ENCODE measurements at places on chromosomes 3 and 15.

DNA sequence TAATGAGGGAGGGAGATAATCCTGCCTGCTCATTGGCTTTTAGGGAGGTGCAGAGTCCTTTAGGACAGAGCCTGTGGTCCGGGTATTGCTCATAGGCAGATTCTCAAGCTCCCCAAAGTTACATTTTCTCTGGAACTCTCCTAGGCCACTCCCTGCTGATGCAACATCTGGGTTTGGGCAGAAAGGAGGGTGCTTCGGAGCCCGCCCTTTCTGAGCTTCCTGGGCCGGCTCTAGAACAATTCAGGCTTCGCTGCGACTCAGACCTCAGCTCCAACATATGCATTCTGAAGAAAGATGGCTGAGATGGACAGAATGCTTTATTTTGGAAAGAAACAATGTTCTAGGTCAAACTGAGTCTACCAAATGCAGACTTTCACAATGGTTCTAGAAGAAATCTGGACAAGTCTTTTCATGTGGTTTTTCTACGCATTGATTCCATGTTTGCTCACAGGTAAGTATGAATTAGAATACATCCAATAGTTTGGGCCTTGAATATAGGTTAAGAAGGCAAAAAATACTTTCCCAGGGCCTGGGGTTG, at the start of gene IL20RB:
Gene IL20RB, plus strand, starts transcription at position 233 of the 538 bp plus-strand sequence. Its CDS starts 131 bp downstream, at position 364.
- DNase-seq, result no peak

GRCh38 chr3:174168538-174169254, 690.4 kb upstream of the NAALADL2 start:
- DNase-seq, result no peak

DNA sequence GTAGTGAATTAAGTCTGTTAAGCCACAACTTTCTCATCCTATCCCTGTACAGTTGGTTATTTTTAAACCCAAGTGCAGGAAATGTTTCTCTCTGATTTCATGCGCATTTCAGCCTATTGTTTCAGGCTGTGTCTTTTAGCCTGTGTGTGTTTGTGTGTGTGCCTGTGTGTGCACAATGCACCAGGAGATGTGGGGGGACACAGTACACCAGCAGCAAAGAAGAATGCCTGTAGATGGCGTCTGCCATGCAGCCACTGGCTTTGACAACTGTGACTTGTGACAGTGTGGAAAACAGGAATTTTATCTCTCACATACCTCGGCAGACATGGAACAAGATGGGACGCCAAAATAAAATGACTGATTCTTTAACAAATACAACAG, 43.6 kb upstream of the PLXNA1 start:
- no peak for DNase-seq

DNA sequence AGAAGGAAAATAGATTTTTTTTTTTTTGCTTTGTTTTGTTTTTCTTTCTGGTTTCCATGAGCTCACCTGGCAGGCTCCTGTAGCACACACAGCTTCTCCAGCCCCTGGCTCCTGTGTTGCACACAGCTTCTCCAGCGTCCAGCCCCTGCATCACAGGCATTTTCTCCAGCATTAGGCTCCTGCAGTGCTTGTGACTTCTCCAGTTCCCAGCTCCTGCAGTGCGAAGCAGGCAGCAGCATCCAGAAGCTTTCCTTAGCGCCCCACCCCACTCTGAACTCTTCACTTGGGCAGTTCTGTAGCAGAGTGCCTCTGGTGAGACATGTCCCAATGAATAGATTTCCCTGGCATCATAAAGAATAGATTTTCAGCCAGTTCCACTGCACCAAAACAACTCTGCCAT, 5.5 kb upstream of the CCDC39 start:
- peak; percentile 13 for DNase-seq

DNA sequence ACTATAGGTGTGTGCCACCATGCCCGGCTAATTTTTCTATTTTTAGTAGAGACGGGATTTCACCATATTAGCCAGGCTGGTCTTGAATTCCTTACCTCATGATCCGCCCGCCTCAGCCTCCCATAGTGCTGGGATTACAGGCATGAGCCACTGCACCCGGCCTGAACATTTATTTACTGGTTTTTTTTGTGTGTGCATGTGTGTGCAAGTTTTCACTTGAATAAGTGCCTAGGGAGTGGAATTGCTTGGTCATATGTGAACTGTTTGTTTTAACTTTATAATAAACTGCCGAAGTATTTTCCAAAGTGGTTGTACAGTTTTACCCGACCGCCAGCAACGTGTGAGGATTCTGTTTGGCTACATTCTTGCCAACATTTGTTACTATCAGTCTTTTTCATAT, 14.1 kb downstream of the BBS4 start:
- no peak for DNase-seq

- no peak for DNase-seq
These were observed 8.7 kb upstream of the MBNL1 start for GRCh38 chr3:152260026-152260425.

- no peak for DNase-seq
These were observed 239.3 kb downstream of the DTWD1 start for GRCh38 chr15:49860101-49860500.

- DNase-seq, result no peak
These were observed 475.0 kb upstream of the PROK2 start for GRCh38 chr3:72259755-72260587.

- DNase-seq, result no peak
These were observed 423.5 kb downstream of the TUSC7 start for GRCh38 chr3:117133066-117133465.

GRCh38 chr15:39296955-39297354, 283.9 kb upstream of the THBS1 start:
- DNase-seq, result no peak
